ENCODE measurements at places on chromosomes 1 and 21. TPM values are rescaled to one million over a fixed set of nuclear protein-coding genes. Genes with fewer than 3 reads are reported as not detected.

The ATF3 gene
- 4.0 TPM for total RNA-seq

The ATP1B1 gene
- total RNA-seq, result 94.8 TPM

The COL11A1 gene
- total RNA-seq, result not detected

The GBP4 gene
- 5.6 TPM for total RNA-seq

The SPATA45 gene
- total RNA-seq, result not detected

The AMY1A gene
- not detected for total RNA-seq

Data from gastroesophageal sphincter (tissue), 4 donors.